ENCODE measurements at places on chromosomes 5 and 9.

DNA sequence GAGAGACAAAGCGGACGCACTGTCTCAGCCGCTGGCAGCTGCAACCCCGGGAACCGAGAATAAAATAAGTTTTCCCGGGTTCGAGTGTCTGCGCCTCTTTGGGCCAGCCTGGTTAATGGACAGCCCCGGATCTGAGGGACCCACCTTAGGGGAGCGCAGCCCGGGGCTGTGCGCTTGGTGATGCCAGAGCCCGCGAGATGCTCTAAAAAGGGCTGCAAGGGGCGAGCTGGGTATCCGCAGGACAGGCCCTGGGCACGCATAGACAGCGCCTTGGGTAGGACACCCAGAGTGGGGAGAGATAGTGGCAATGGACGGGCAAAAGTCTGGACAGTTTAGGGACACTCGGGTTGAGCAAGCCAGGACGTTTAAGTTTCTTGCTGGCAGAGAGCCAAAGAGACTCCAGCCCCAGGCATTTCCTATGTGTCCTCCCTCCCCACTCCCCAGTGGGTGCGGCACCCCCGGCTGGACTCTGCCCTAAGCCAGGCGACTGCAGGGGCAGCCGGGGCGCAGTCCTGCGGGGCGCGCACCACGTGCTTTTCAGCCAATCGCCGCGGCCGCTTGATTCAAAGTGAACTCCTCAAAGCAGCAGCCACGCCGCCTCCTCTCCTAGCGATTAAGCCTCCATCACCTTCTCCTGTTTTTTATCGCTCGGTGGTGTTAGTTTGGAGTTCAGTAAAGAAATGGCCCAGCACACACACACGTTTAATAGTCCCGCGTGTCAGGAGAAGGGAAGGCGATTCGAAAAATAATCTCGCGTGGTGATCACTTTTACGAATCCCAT, 616 bp upstream of the ENC1 start:
- H3K36me3 ChIP-seq, result no peaks in the 10 kb centered on the region
- peak; percentile 50 for DNase-seq

DNA sequence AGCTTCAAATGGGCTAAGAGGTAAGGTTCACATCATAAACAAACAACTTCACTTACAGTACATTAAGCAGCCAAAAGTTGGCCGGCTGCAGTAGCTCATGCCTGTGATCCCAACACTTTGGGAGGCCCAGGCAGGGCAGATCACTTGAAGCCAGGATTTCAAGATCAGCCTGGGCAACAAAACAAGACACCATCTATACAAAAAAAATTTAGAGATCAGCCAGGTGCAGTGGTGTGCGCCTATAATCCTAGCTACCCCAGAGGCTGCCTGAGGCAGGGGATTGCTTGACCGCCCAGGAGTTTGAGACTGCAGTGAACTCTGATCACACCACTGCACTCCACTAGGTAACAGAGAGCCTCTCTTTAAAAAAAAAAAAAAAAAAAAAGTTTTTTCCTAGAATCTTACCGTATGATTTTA, 16.9 kb downstream of the UBTD2 start:
- DNase-seq, result no peak
- no peak overlapping the region for H3K4me3 ChIP-seq
- peaks cover 4% of the 10 kb centered on the region for H3K36me3 ChIP-seq
- no peak overlapping the region for H3K27ac ChIP-seq
- H3K27me3 ChIP-seq, result no peaks in the 10 kb centered on the region

DNA sequence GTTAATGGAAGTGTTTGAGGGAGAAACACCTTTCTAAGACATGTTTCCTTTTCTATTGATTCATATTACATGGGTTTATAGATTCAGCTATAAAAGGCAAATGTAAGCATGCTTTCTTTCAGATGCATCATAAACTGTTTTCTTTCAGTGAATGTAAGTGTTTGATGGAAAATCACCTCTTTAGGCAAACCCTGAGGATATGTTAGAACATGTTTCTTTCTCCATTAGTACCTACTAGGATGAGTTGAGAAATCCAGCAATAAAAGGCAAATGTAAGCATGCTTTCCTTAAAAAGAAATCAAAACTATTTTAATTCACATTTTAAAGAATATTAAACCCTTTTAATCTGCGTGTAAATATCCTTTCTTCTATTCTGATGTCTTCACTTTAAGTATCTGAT, 31.6 kb downstream of the FNIP1 start:
- H3K27me3 ChIP-seq, result no peaks in the 10 kb centered on the region
- no peak overlapping the region for H3K27ac ChIP-seq

DNA sequence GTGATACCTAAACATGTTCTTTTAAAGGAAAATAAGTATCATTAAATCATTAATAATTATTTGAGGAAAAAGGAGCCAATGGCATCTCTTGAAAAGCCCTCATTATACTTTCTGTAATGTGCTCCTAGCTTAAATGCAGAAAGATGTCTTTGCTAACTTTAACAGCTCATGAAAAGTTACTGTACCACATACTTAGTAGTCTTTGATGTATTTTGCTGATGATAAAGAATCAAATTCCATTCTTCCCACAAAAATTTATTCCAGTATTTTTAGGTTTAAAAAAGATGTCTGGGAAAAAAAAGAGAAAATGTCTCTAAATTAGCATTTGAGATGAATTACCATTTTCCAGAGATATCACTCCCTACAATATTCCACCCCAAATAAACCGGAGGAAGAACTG, 112.5 kb downstream of the PPP2R2B start:
- H3K36me3 ChIP-seq, result no peaks in the 10 kb centered on the region
- H3K27ac ChIP-seq, result no peak overlapping the region
- DNase-seq, result no peak

- H3K4me1 ChIP-seq, result no peaks in the 10 kb centered on the region
- H3K27ac ChIP-seq, result peak overlapping the region; percentile 3
- no peaks in the 10 kb centered on the region for H3K36me3 ChIP-seq
- no peaks in the 10 kb centered on the region for H3K27me3 ChIP-seq
Observed at GRCh38 chr5:64384765-64385164, 121.0 kb upstream of the RGS7BP start.

DNA sequence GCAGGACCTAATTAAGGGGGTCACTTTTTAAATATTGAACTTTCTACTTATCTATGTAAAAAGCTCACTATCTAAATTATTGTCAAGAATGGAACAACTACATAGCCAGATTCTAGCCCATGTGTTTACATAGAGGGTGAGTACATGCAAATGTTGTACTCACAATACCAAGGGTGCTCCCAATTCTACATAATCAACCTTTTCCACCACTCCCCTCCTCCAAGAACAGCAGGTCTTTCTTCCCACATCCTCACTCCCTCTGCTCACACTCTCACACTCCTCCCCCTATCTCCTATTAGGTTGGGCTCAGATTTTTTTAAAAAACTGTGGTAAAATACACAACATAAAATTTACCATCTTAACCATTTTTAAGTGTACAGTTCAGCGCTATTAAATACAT, 325.4 kb downstream of the ARL15 start:
- no peak for DNase-seq
- no peaks in the 10 kb centered on the region for H3K36me3 ChIP-seq
- peaks cover 2% of the 10 kb centered on the region for H3K4me1 ChIP-seq

- no peaks in the 10 kb centered on the region for H3K27me3 ChIP-seq
- peaks cover 35% of the 10 kb centered on the region for H3K4me1 ChIP-seq
- H3K4me3 ChIP-seq, result peak overlapping the region; percentile 98
- DNase-seq, result peak; percentile 89
Observed at GRCh38 chr5:65925601-65926275, 637 bp upstream of the ERBIN start.

DNA sequence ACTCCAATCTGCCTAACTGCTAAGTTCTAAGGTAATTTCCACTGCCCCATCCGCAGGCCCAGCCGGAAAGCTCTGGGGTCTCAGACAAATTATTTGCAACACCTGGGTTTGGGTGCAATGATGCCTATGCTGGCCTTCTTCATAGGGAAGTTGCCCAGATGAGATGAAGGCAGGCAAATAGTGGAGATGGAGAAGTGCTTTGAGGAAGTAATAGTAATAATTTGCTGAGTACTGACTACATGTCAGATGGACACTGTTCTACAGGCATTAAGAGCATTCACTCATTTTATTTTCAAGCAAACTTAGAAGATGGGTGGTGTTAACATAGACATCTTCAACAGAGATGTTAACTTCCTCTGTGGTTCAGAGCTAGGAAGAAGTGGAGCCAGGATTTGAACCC, 3.8 kb downstream of the PCDH12 start:
- H3K27me3 ChIP-seq, result peaks cover 13% of the 10 kb centered on the region
- no peak for DNase-seq
- no peaks in the 10 kb centered on the region for H3K36me3 ChIP-seq
- no peak overlapping the region for H3K27ac ChIP-seq
- H3K4me1 ChIP-seq, result peaks cover 15% of the 10 kb centered on the region
- H3K4me3 ChIP-seq, result no peak overlapping the region

DNA sequence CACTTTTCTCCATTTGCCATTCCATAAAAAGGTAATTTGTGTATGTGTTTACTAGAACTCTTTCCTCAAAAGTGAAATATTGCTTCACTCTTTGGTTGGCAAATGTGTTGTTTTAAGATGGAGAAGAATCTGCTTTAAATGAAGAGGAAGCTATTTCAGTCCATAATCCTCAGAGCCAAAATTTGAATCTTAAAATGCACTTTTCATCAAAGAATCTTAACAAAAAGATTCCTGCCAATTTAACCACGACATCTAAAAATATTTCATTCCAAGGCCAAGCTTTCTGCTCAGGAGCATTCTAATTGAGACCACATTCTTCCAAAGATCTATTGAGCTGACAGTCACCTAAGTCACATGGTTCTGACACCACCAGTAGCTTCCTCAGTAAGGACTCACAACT, 7.5 kb downstream of the GABRB2 start:
- H3K36me3 ChIP-seq, result no peaks in the 10 kb centered on the region
- no peak overlapping the region for H3K27ac ChIP-seq
- H3K27me3 ChIP-seq, result peaks cover 10% of the 10 kb centered on the region
- no peak overlapping the region for H3K4me3 ChIP-seq
- no peak for DNase-seq

DNA sequence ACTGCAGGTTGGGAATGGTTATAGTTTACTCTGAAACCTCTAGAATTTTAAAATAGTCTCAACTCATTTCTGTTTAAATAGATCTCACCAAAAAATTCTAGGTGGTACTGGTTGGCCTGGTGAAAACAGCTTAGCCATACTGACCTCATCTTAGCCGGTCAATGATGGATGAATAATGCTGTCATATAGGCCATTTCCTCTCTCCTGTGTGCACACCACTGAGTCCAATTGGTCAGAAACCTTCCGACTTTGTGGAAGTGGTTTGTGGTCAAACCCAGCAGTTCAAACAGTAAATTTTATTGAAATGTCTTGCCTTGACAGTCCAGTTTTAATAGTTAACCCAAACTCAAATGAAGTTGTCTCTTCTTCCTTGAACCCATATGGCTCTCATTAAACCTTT, 98.6 kb downstream of the GIN1 start:
- H3K4me3 ChIP-seq, result no peak overlapping the region
- no peak for DNase-seq
- H3K36me3 ChIP-seq, result no peaks in the 10 kb centered on the region
- no peaks in the 10 kb centered on the region for H3K4me1 ChIP-seq
- no peak overlapping the region for H3K27ac ChIP-seq
- no peaks in the 10 kb centered on the region for H3K27me3 ChIP-seq

- no peaks in the 10 kb centered on the region for H3K4me1 ChIP-seq
- H3K27ac ChIP-seq, result no peak overlapping the region
- H3K36me3 ChIP-seq, result no peaks in the 10 kb centered on the region
- DNase-seq, result no peak
- H3K4me3 ChIP-seq, result no peak overlapping the region
Observed at GRCh38 chr9:123484130-123484529, 128.1 kb downstream of the CRB2 start.

DNA sequence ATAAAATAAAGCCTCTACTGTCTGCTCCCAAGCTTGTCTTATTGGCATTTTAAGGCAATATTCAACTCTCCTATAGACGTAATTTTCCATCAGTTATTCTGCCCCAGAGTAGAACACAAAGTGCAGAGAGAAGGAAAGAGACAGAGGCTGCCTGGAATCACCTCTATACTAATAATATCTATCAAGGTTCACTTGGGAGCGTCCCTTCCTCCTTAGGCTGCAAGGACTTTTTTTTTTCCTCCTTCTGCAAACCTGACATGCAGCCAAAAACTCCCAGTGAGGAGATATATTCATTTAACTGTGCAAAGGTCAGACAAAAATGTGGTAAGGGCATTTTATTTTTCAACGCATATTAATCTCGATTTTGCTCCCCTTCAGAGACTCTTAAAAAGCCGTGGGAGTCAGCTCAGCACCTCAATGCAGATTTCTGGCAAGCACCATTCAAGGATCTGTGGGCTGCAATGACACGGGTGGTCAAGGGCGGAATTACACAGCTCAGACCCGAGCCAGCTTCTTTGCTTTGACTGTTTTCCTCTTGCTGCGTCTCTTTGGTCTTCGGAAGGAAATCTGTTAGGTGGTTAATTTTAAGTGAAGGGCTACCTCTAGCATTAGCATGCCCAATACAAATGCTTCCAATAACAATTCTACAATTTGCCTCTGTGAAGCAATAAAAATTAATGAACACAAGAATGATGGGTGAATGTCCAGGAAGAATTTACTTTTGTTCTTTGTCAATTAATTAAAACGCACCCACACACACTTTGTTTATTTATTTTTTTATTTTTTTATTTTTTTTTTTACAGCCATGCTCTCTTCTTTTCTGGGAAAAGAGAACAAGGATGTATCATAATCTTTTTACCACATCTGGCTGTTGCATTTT, 587.7 kb upstream of the GRAMD2B start:
- peak overlapping the region; percentile 41 for H3K27ac ChIP-seq
- H3K36me3 ChIP-seq, result no peaks in the 10 kb centered on the region

GRCh38 chr5:1764606-1764960, 35.1 kb downstream of the MRPL36 start:
- H3K4me3 ChIP-seq, result no peak overlapping the region
- DNase-seq, result no peak
- H3K36me3 ChIP-seq, result no peaks in the 10 kb centered on the region
- peaks cover 41% of the 10 kb centered on the region for H3K27me3 ChIP-seq

GRCh38 chr9:119509291-119509905, 140.2 kb upstream of the BRINP1 start:
- no peak overlapping the region for H3K4me3 ChIP-seq
- no peak for DNase-seq
- H3K36me3 ChIP-seq, result no peaks in the 10 kb centered on the region
- H3K4me1 ChIP-seq, result no peaks in the 10 kb centered on the region
- no peaks in the 10 kb centered on the region for H3K27me3 ChIP-seq
- no peak overlapping the region for H3K27ac ChIP-seq

DNA sequence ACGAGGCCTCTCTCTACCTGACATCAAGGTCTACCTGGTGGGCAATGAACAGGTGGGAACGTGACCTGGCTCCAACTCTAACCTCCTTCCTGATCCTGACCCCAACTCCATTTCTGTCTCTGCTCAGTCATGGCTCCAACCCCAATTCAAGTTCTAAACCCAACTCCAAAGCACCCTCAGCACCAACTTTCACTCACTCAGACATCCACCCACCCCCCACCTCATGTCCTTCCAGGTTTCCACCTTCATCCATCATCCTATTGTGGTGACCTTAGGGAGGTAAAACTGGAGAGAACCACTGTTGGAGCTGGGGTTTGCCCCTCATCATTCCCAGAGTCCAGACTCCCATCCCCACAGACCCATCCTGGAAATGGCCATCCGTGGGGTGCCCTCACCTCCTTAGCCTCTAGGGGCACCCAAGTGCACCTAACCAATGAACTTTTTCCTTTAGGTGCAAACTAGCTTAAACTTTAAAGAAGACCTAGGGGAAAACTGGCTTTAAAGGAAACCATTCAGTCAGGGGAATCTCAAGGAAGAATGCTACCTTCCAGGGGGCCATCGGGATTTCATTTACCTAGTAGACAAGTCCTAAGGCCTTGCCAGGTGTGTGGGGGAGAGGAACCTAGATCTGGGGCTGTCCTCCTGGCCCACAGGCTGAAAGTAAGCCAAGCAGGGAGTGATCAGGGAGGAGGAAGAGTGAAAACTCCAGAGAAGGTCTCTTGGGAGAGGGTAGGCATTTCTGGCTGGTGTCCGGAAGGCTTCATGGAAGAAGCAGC, 11.3 kb downstream of the RGS14 start:
- no peak overlapping the region for H3K27ac ChIP-seq
- H3K4me1 ChIP-seq, result peaks cover 53% of the 10 kb centered on the region
- peaks cover 4% of the 10 kb centered on the region for H3K36me3 ChIP-seq
- no peak overlapping the region for H3K4me3 ChIP-seq
- no peak for DNase-seq
